ENCODE measurements at places on chromosomes 16 and 17. TPM values are rescaled to one million over a fixed set of nuclear protein-coding genes. Genes with fewer than 3 reads are reported as not detected.

Gene SYT17
- 24.4 TPM for total RNA-seq

Gene TBC1D3C
- total RNA-seq = not detected

Gene NEUROD2
- total RNA-seq = not detected

Gene KCNJ18
- not detected for total RNA-seq

Gene MARCHF10
- 0.60 TPM for total RNA-seq

Gene PPY
- total RNA-seq = not detected

Gene DHRS7C
- total RNA-seq = not detected

Gene HEATR9
- total RNA-seq = 0.21 TPM

Gene GP2
- total RNA-seq = 0.49 TPM

Gene SRL
- 10.1 TPM for total RNA-seq

Gene TMIGD1
- total RNA-seq = not detected
